ENCODE measurements at places on chromosomes 16 and 17.
A peak's percentile ranks its signal among the peaks of the same experiment; 100 is the strongest.

DNA sequence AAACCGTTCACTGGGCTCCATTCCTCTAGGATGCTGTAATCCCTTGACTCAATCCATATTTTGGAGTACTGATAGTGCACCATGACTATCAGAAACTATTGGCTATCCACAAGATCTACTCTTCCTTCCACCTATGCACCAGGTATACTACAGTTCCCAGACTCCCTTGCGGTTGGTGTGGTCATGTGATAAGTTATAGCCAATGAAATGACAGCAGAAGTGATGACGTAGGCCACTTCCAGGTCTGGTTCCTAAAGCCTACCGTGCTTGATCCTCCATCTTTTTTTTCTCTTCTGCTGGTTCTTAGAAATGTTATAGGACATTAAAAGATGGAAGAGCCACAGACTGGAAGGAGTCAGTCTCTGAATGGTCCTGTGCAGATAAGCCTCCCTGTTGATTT lies 278.8 kb upstream of the C16orf82 start:
- DNase-seq: no peak

DNA sequence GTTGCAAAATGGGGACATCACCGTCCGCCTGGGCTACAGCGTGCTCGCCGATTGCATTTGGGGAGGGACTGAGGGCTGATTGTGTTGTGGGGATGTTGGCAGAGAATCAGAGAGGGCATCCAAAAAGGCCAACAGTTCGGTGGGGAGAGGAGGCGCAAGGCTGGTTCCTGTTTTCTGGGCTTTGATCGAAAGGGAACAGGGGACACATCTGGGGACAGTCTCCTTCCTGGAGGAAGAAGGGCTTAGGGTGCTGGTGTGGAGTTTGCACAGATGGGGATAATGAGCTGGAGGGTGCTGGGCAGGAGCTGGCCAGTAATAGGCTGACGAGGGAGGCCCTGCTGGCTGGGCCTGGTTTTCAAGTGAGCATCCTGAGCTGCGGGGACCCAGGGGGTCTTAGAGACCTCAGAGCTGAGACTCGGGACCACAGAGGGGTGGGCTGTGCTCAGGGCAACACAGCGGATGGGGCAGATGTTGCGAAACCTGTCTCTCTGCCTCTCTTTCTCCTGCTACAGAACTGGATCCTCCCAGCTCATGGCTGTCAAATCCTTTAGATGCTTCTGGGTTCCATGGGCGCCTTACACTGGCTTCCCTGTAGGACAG lies 288.7 kb downstream of the SEC14L1 start:
- DNase-seq: no peak

DNA sequence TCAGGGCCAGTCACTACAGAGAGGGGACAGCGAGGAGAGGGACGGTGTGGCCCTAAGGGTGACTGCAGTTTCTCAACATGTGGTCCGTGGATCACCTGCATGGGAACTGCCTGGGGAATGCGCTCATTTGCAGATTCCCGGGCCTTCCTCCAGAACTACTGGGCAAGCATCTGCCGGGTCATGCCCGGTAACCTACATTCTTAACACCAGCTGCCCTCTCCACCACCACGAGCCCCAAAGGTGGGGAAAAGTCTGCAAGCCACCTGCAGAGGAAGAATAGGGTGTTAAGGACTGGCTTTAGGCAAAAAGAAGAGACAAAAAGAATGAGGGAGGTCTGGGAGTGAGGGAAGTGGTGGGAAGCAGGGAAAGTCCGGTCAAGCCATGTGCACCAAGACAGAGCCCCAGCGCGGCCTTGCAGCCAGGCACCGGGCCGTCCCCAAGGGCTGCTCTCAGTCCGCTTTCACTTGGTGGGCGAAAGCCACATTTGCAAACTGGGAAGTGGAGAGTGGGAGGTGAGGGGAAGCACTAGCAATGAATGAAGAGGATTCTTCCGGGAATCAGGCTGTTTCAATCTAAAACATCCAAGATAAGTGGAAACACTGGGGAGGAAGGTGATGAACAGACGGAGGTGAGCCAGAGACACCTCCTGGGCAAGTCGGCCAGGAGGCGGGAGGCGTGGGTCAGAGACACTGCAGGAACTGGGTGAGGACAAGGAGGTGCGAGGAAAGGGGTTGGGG lies 70.3 kb downstream of the N4BP1 start:
- no peak for DNase-seq

- DNase-seq: peak; percentile 39
Observed at GRCh38 chr17:76076765-76077583, 2.0 kb upstream of the ZACN start.

DNA sequence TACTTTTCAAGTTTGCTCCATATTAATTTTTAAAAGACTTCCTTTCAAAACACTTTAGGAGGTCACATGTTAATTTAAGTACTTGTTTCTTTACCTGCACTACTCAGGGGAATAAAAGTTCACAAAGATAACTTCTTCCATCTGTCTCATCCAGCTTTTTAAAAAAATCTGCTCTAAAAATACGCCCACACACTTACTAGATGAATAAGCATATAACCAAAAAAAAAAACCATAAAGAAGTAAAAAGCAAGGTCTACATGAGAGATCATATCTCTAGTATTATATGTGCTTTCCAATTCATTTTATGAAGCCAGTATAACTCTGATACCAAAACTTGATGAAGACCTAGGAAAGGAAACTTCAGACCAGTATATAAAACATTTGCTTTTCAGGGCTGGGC lies 17.2 kb downstream of the SKAP1 start:
- no peak for DNase-seq

GRCh38 chr16:47887496-47887895 lies 268.3 kb downstream of the ABCC12 start:
- DNase-seq: no peak

DNA sequence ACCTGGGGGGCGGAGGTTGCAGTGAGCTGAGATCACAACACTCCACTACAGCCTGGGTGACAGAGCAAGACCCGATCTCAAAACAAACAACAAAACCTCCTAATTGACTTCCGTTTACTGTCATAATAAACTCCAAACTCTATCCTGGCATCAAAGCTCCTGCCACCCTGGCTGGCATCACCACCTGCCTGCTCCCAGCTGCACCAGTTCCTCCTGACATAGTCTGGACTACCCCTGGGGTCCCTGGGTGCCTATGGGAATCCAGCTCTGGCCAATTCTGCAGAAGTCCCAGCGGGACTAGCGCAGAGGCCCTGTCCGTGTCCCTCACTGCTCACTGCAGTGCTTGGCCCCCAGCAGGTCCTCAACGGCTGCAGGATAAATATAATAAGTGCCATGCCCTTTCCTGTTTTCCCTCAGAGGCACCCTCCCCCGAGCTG lies 723 bp downstream of the NTHL1 start:
- DNase-seq: no peak

DNA sequence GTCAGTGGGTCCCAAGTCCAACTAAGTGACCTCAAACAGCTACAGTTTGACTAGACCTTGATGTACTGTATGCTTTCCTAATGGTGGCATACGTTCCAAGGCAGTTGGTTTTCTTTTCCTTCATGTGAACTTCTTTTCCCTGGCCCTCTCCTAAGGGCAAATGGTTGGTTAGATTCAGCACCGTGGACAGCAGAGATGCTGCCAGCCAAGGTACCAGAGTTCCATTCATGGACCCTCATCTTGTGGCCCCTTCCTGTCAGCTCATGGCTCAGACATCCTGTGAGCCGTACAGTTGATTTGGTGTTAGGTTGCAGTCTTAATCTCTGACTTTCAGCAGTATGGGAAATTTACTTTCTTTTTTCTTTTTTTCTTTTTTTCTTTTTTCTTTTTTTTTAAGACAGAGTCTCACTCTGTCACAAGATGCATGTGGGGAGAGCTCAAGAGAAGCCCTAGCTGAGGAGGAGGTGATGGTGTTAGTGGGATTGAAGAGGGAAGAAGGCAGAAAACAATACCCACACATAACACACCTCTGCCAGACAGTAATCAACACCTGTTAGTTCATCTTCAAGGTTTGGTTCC lies 122.4 kb downstream of the USP31 start:
- DNase-seq: no peak

DNA sequence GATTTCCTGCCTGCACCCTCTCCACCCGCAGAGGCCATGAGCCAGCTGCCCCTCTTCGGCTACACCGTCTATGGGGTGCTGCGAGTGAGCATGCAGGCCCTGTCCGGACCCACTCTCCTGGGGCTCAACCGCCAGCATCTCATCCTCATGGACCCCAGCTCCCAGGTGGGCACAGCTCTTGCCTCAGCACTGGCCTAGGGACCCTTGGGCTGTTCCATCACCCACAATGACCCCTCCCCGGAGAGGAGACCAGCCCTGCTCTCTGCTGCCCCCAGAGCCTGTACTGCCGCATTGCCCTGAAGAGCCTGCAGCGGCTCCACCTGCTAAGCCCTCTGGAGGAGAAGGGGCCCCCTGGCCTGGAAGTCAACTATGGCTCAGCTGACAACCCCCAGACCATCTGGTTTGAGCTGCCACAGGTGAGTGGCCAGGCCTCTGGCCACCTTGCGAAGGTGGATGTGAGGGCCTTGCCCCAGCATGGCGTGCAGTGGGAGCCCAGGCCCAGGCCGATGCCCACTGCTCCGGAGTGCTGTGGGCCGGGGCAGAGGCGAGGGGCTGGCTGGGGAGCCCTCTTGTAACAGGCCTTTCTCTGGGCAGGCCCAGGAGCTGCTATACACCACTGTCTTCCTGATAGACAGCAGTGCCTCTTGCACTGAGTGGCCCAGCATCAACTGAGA lies 7.3 kb upstream of the SMIM5 start:
- no peak for DNase-seq

GRCh38 chr16:1123525-1124230 lies 27.6 kb upstream of the C1QTNF8 start:
- DNase-seq: no peak

- no peak for DNase-seq
Observed at GRCh38 chr16:47983999-47984580, 171.7 kb downstream of the ABCC12 start.

GRCh38 chr17:32520104-32520701 lies 33.4 kb downstream of the CDK5R1 start:
- DNase-seq: peak; percentile 77

GRCh38 chr16:85061566-85061965 lies 34.0 kb downstream of the KIAA0513 start:
- no peak for DNase-seq

- peak; percentile 65 for DNase-seq
Observed at GRCh38 chr16:30551781-30552180, 6.4 kb downstream of the ZNF764 start.

DNA sequence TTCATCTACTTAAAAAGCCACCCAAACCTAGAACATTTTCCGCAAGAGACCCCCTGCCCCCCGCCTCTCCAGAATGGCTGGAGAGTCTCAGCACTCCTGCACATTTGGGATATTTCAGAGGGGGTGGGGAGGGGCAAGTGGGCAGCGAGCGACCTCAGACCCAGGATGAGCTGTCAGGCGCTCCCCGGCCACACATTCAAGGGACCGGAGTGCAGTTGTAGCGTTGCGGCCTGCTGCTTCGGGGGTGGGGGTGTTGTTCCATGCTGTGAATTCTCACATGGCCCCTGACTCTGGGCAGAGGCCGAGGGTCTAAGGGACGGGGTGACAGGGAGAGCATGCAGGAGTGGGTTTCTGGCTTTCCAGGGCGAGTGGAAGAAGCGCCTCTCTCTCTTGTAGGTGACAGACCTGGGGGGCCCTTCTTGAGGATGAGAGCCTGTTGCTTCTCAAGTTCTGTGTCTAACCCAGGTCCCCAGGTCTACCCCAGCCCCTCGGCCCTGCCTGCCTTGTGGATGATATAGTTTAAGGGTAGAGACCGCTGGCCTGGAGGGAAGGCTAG lies 231.2 kb downstream of the SEC14L1 start:
- no peak for DNase-seq

GRCh38 chr17:14211801-14212200 lies 24.9 kb downstream of the CDRT15 start:
- peak; percentile 36 for DNase-seq

- DNase-seq: no peak
Observed at GRCh38 chr17:21061971-21062526, 19.2 kb upstream of the USP22 start.

DNA sequence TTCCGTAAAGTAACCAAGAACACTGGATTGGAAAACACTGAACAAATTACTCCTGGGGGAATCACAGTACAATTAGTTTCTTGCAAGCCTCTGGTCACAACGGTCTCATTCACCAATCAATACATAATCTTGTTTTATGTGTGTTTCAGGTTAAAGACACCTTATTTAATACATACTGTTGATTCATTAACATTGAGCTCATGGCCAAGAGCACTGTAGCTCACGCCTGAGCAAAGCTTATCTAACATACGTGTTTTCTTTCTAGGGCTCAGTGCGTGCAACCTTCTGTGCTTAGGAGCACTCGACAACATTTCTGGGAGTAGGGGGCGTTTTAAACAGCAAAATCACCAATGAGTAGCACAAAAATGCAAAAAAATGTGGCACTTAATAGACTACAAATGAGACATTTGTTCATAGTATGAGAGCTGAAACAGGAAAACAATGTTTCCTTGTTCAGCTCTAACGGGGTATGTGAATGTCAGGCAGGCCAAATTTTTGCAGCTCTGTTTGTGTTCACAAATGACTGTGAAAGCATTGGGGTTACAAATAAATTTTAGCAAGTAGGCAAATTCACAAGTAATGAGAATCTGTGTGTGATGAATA lies 206.2 kb downstream of the CNTNAP4 start:
- no peak for DNase-seq

- no peak for DNase-seq
Observed at GRCh38 chr17:45298546-45299285, 18.1 kb downstream of the MAP3K14 start.

DNA sequence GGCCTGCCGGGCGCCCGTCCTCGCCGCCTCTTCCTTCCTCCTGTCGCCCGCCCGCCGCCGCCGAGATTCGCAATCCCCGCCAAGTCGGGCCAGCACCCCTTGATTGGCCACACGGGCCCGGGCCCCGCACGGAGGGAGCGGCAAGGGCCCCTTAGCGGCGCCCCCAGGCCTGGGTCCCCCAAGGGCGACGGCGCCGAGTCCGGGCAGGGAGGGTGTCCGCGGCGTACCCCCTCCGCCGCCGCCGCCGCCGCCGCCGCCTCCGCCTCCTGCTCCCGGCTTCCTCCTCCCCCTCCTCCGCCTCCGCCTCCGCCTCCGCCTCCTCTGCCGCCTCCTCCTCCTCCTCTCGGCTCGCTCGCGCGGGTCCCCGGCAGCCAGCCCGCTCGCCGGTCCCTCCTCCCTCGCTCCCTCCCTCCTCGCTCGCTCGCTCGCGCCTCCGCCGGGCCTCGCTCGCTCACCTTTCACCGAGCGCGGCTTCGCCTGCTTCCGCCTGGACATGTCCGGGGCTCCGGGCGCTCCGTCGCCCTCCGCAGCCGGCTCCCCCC lies 561 bp downstream of the ZNF423 start:
- peak; percentile 27 for DNase-seq

DNA sequence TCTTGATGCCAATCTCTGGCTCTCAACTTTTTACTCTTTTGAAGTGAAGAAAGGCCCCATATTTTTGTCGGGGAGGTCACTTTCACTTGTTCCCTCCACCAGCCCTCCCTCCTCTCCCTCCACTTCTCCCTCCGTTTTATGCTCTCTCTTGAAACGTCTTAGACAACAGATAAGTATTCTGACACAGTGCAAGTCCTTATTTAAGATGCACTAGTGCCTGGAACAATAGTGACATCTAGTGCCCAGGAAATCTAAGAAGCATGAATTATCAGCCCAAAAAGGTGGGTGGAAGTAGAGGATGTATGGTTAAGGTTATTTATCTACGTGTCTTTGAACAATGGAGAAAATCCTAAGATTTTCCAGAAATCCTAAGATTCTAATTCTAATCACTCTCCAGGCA lies 17.9 kb downstream of the PSME3IP1 start:
- DNase-seq: no peak

GRCh38 chr16:13977177-13977576 lies 57.2 kb downstream of the ERCC4 start:
- no peak for DNase-seq

GRCh38 chr17:8847891-8848290 lies 19.6 kb downstream of the PIK3R6 start:
- DNase-seq: no peak
